ENCODE measurements at places on chromosomes 5 and 9. TPM values are rescaled to one million over a fixed set of nuclear protein-coding genes. Genes with fewer than 3 reads are reported as not detected.

Gene ANKRD34B
- not detected for total RNA-seq

Gene ITK
- 5.2 TPM for total RNA-seq

Gene IL3
- not detected for total RNA-seq

DNA sequence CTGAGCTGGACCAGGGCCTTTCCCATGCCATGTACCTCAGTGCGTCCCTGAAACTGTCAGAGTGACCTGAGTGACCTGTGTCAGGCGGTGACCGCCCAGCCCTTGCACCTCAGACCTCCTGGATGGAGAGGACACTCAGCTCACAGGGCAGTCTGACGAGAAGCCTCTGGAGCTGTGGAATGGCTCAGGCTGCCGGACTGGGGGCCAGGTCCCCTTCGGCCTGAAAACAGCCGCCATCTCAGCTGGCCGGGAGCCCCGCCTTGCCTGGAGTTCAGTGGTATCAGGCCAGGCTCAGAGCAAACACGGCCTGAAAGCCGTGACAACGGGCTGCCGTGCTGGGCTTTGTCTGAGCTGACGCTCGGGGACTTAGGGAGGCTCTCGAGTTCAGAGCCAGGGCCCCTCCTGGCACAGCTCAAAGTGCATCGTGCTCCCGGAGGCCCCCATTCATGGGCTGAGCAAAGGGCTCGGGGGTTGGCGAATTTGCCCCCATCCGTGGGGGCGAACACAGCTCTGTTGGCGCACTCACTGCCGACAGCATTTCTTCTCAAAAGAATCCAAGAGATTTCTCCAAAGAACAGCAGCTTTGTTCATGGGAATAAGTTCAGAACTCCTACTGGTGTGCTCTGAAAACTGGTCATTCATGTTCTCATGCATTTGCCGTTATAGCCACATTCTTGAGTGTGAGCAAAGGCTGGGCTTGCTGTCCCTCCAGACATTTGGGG lies 8.4 kb upstream of the SLC9A3 start:
- peak; percentile 64 for DNase-seq

- no peak for DNase-seq
Observed at GRCh38 chr5:107118184-107119019, 552.3 kb downstream of the EFNA5 start.

DNA sequence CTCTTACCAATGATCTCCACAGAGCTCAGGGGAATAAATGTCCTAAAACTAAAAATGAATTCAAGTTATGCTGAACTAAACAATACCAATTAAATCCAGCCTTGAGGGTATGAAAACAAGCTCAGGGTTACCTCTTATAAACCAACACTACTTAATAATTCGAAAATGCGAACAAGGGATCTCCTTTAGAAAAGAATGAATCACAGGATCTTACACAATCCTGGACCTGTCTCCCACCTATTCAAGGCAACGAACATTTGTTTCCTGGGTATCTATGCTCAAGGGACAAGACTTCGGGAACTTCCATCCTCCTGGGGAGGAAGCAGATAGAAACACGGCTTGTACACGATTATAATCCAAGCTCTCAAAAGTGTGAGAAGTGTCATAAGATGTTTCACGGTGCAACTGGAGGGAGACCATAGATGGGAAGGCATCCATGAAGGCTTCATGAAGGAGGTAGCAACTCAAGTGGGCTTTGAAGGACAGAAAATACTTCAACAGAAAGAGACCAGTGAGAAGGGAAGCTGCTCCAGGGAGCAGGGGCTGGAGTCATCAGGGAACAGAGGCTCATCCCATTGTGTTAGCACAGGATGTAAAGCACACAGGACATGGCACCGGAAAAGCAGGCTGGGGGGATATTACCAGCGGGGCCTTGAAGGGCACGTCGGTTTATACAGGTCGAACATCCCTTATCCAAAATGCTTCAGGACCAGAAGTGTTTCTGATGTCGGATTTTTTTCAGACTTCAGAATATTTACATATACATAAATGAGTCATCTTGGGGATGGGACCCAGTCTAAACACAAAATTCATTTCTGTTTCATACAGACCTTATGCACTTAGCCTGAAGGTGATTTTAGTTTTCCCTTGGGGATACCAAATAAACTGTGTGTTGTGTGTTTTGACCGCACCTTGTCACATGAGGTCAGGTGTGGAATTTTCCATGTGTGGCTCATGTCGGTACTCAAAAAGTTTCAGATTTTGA lies 87.4 kb downstream of the TLE1 start:
- no peak for DNase-seq

GRCh38 chr9:76405340-76405739 lies 11.1 kb upstream of the RFK start:
- DNase-seq, result no peak

DNA sequence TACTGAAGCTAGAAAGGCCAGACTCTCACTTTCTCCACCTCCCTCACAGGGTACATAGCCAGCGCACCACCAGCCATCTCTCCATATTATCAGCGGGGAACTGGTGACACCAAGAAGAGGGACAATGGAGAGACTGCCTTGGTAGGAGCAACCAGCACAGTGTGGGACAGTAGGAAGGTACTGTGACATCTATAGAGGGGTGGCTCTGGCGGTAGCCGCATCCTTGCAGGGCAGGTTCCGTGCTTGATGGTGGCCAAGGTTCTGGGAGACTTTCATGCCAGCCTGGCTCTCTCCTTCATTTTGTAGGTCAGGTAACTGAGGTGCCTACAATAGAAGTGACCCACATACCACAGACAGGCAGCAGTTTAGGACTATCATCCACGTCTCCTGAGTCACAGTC lies 65.5 kb upstream of the SMIM23 start:
- no peak for DNase-seq

DNA sequence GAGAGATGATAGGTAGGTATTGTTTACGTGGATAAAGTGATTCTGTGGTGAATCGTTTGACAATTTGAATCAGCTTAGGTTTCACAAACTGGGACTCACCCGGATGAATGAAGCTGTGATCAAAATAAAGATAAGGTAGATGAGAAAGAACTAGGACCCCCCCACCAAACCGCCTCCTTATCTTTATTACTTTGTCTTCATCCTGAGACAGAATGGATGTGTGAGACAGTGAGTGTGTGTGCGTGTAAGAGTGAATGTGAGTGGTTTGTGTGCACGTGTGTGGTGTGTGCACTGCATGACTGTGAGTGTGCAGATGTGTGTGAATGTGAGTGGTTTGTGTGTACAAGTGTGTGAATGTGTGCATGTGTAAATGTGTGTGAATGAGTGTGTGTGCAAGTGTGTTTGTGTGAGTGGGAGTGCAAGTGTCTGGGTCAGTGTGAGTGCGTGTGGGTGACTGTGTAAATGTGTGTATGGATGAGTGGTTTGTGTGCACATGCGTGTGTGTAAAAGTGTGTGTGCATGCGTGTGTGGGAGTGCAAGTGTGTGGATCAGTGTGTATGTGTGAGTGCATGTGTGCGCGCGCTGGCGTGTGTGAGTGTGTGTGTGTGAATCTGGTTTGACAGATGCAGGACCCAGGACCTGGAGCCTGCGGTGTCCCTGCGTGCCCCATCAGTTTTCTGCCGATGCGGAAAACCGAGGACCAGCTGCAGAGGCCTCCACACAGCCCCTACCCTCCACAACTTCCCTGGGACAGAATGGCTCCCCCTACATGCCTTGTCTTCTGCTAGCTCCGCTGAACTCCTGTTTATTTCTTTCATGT lies 11.4 kb upstream of the ENG start:
- no peak for DNase-seq

DNA sequence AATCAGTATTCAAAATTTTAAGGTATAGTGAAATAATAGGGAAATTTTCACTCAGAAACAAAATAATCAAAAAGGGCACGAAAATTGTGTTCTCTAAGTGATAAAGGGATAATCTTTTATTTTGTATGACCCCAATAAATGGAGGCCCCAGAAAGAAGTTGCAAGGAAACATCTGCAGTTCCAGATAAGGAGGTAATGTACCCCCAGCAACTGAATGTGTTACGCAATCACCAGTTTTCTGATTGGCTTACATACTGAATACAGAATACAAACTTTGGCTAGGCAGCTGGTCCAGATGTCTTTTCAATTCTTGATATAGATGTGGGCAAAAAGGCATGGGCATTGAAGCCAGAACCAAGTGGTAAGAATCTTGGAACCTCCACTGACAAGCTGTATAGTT lies 1.7 kb upstream of the TOPORS start:
- no peak for DNase-seq

- no peak for DNase-seq
Observed at GRCh38 chr9:92247981-92248380, 45.5 kb downstream of the IARS1 start.
